ENCODE measurements at places on chromosomes 7 and 10.

GRCh38 chr7:30202671-30203070 is 67.9 kb downstream of the MTURN start:
- no peak for DNase-seq

GRCh38 chr10:72509941-72510340 is 115.9 kb downstream of the MICU1 start:
- no peak for DNase-seq

DNA sequence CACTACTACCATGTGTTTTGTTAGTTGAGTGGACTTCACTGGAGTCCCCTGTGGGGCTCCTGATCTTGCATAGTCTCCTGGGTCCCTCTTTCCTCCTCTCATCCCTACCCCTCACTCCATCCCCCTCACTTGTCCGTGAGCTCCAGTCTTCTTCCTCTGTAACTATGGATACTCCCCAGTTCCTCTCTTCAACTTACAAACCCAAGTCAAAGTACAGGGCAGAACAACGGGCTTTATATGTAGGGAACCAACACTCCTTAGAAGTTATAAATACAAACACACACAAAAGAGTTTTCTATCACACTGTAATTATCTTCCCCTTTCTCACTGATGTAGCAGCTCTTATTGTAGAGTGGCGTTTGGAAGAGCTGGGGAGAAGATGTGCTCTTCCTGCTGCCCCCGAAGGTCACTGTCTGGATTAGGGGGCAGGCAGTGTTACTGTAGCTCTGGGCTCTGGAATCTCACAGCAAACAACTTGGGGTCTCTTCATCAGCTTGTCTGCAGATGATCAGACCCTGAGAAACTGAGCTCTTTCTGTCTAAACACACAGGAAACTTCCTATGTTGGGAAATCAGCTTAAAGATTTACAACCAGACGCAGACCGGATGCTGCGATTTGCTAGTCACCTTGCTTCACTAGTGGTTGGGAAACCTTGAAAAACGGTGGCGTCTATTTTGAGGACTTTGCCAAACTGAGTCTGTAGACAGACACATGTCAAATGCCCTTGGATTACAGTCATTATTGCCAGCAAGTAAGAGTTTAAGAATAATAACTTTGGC is 13.6 kb downstream of the SNX10 start:
- peak; percentile 20 for DNase-seq

DNA sequence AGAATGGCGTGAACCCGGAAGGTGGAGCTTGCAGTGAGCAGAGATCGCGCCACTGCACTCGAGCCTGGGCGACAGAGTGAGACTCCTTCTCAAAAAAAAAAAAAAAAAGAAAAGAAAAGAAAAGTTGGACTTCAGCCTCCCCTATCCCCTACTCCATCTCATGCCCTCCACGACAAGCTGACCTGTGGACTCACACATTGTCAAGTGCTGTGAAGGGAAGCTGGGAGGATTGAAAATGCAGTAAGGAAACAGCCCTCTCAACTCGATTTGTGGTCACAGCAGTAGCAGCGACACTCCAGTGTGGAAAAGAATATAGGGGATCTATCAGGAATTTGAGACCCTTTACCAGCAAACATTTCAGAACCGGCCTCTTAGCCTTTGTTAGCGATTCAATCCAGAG is 103.6 kb upstream of the SVIL start:
- DNase-seq: no peak

DNA sequence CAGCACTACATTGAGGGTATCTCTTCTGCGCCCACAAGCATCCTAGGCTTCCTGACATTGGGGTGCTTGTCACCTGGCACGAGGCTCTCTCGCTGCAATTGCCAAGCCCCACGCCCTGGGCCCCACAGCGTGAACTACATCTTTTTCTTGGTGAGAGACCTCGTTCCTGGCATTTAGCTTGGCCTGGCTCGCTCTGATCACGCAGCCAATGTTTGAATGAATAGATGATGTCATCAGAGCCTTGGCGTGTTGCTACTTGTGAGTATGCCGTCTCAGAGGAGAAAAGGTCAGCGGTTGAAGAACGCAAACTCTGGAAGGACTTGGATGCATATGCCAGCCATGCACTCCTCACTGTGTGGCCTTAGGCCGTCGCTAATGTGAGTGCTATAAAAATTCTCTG is 150.2 kb upstream of the AUTS2 start:
- no peak for DNase-seq

GRCh38 chr10:71213127-71213621 is 804 bp downstream of the UNC5B start:
- peak; percentile 21 for DNase-seq

DNA sequence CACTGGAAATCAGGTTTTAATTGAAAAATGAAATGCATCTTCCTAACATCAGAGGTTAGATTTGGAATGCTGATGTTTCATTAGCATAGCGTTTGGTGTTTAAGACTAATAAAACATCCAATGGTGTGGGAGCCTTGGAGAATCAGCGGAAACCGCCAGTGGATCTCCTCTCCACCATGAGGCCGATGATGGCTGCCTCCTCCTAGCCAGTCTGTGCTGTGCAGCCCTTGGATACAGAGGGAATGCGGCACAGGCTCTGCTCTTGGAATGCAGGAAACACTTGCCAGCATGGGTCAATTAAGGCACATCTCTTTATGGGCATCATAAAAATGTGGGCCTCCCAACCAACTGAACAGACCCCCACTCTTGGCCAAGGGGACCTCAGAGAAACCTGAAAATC is 259.9 kb downstream of the GLRX3 start:
- DNase-seq: no peak

- DNase-seq: no peak
Observed at GRCh38 chr7:91988213-91988612, 47.6 kb downstream of the AKAP9 start.

DNA sequence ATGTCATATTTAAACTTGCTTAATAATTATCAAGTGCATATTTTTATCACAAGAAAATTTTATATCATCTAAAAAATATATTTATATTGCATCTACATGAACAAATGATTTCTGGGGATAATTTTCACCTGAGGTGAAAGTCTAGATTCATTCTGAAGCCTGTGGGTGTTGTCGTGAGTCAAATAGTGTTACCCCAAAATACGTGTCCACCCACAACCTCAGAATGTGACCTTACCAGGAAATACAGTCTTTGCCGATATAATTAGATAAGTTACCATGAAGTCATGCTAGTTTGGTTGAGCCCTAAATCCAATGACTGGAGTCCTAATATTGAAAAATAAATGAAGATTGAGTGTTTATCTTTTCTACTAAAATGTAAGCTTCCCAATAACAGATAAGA is 203.0 kb upstream of the MDFIC start:
- no peak for DNase-seq

DNA sequence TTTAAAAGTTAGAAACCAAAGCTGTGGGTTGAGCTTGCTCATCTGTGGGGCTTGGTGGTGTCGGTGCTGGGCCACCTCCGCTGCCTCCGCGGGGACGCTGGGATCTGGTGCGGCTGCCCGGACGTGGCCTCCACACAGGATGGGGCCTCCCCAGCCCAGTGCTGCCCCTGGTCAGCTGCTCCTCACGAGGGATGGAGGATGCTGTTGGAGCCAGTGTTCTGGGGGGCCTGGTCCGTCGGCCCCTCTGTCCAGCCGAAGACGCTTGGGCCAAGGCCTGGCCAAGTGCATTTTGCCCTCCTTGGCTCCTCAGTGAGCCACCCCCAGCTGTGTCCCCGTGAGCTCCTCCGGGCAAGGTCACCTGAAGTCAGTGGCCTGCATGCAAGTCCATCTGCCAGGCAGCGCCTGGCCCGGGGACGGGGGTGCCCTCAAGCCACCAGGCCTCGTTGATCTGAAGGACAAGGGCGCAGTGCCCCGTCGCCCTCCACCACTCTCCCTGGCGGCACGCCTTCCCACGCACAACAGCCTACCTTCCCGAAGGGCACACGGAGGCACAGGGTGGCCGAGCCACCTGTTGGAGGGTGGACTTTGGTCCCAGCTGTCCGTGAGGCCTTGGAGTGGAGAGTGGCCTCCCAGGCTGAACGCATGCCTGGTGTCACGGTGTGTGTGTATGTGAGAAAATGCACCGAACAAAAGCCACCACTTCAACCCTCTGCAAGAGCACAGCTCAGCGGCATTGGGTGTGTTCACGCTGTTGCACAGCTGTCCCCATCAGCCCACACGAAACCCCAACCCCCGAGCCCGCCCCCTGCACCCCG is 27.3 kb downstream of the KNDC1 start:
- no peak for DNase-seq

DNA sequence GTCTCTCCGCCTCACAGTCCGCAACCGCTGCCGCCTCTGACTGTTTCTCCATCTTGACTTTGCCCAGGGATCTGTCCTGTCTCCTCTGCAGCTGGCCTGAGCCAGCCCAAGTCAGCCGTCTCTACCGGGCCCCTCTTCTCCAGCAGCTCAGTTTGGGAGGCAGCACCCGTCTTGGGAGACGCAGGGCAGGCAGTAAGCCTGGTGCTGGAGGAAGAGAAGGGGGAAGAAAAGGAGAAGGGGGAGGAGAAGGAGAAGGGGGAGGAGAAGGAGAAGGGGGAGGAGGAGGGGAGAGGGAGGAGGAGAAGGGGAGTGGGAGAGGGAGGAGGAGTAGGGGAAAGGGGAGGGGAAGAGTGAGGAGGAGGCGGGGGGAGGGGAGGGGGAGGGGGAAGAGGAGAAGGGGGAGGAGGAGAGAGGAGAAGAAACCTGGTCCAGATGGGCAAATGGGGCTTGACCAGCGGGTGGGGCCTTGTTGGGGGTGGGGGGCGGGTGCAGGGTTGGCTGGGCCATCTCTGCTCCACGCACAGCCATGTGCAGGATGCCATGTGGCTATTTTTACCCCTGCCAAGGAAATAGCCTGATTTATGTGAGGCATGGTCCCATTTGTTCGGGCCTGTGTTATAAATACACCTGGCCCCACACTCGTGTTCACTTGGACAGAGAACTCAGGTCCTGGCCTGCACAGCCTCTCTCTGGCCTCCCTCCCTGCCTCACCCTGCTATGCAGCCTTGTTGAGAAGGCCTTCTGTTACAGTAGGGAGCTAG is 35.9 kb upstream of the FZD9 start:
- no peak for DNase-seq

DNA sequence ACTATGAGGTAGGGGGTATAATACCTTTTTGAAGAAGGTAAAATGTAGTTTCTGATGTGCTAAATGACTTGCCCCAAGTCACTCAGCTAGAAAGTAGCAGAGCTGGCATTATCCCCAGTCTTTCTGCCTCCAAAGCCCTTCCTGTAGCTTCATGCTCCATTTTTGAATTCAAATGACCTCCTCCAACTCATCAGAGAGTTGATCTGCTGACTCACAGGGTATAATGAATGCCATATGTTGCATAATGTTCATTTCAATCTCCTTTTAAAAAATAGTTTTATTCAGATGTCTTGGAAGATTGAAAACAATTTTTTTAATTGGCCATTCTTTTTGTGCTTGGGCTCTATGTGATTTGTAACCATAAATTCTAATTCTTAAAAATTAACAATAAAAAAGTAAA is 272.8 kb upstream of the IMMP2L start:
- DNase-seq: no peak

DNA sequence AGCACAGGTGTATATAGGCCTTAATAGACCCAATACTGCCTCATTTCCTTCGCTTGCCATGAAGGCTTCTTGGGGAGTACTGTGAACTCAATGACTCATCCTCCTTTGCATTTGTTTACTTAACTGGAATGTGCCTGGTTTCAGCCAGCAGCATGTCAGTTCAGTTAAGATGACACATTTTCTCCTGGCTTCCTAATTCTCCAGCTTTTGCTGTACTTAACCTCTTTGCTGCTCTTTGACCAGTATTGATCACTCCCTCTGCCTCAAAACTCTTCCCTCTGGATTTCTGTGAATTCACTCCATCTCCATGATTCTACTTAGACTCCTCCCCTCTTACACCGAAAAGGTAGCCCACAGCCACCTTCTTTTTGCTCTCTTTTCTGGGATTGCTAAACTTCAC is 135.7 kb downstream of the MAGI2 start:
- DNase-seq: no peak

- no peak for DNase-seq
Observed at GRCh38 chr10:30862486-30862885, 169.2 kb downstream of the ZNF438 start.

- no peak for DNase-seq
Observed at GRCh38 chr7:157805713-157806112, 468.9 kb downstream of the DNAJB6 start.

GRCh38 chr7:102313997-102314780 is 27.5 kb downstream of the SH2B2 start:
- DNase-seq: no peak

DNA sequence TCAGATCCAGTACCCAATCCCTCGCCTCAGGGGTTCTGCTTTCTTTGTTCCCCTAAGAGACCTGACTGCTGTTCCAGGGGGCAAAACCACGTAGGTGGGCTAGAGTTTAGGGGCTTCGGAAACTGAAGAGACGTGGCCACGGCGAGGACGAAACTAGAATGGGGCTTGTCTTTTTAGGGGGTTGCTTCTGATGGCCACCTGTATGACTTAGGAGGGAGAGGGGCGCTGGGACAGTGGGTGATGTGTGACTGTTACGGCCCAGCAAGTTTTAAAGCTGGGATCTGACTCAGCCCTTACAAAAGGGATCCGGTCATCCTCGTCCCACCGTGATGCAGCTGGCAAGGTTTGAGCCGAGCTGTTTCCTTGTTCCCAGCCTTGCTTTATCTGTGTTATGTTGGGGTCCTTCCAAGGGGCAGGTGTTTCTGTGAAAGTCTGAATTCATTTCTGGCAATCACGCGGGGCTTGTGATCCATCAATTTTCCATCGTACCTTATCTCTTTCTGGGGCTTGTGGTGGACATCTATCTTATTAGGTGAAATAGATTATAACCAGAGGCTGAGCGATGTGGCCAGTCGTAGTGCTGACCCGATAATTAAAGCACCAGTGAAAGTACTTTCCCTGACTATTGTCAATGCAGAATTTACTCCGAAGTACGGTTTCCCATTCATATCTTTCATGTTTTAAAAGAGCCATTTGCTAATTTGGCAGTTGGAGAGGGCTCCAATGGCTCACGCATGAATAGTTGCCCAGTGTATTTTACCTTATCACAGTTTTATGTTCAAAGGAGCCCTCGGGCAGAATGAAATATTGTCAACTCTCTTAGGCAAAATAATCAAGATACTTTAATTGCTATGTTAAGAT is 830 bp downstream of the MET start:
- no peak for DNase-seq

DNA sequence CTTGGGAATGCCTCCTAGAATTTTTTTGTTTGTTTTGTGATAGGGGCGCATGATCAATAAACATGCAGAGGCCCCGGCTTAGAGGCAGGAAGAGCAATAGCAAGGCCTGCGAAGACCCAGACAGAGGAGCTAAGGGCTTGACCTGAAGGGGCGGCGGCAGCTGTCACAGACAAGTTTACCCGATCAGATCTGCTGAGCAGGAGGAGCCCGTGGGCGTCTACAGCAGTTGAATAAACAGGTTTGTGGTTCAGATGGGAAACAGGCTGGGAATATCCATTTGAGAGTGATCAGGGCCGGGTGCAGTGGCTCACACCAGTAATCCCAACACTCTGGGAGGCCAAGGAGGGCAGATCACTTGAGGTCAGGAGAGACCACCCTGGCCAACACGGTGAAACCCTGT is 126.0 kb upstream of the CALN1 start:
- DNase-seq: peak; percentile 4
